HuH-7 (cell line): ENCODE measurements at places on chromosomes 6 and 20.
A peak's percentile ranks its signal among the peaks of the same experiment; 100 is the strongest.

- no peak for DNase-seq
These were observed 14.1 kb downstream of the TRMT6 start for GRCh38 chr20:5936238-5936637.

GRCh38 chr20:10478205-10478604, 43.1 kb downstream of the SLX4IP start:
- DNase-seq: no peak

DNA sequence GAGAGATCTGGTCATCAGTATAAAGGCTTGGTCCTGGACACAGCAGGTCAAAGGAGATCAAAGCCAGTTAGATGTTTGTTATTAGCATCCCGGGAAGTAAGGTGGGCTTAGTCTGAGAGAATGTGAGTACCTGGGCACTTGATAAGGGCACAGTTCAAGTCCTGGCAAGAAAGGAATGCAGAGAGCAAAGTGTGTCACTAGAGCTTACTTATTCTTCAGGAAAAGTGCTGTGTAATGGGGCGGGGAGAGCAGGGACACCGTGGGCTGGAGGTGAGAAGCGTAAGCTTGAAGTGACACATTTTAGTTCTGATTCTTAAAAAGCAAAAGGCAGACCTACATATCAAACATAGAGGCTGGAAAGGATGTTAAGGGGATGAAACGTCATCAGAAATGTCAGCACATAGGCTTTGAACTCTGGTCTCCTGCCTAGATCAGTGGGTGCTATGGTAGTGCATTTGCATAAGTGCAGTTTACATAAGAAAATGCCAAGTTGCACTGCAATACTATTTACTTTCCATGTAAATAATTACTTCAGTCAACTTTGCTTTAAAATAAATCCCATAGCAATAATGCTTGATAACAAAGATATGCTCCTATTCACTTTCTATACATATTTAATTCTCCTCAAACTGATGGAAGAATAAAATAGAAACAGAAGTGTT, 2.6 kb downstream of the SAMD5 start:
- no peak for DNase-seq

DNA sequence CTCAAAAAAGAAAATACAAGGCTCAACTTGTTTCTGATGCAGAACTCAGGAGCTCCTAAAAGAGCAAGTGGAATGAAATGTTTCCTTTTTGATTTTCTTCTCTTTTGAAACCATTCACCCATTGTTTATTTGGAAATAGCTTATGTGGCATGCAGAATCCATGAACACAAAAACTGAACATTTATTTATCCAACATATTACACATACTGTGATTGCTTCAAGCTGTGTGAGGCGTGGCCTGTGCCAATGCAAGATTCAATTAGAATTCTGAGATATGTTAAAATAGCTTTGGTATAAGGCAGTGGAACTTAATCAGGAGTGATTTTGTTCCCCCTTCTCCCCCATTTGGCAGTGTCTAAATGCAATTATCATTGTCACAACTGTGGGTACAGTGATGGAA, 45.9 kb upstream of the CARMIL1 start:
- DNase-seq: no peak

DNA sequence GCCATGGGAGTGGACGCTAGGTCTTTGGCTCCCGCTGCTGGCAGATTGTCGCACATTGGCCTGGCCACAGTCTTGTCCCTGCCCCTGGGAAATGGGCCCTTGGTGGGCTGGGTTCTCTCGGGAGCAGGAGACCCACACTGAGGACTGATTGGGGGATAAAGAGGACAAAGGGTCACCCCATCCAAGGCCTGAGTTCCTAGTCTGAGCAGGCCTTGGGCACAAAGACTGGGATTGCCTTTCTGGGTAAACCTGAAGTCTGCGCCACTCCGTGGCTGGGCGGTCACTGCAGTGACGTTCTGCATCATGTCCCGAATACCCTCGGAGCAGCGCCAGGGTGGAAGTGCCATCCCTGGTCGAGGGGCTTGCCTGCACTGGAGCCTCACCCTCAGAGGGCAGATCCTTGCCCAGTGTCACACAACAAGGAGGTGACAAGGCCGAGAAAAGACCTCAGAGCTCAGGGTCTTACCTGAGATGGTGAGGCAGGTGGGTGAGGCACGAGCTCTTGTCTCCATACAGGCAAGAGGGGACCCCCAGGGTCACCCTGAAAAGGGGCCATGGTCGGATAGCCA, 36.1 kb upstream of the ZBP1 start:
- DNase-seq: peak; percentile 17

- DNase-seq: peak; percentile 73
These were observed 517 bp downstream of the ACTL10 start for GRCh38 chr20:33667245-33667675.

DNA sequence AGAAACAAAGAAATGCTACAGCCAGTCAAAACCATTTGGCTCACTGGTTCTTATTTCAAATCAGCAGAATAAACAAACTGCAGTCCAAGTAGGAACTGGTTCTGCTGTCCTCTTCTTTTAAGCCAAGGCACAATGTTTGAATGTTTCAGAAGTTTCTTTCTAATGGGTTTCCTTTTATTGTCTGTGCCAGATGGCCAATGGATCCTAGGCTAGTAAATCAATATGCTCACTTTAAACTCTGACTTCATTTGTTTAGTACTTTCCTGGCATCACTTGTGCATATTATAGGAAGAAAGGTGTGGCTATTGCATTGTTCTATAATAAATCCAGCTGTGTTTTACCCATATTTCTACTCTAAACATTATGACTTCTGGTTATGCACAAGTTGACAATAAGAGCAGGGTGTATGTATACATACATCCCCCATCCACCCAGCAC, 99.7 kb upstream of the PLCB4 start:
- no peak for DNase-seq

DNA sequence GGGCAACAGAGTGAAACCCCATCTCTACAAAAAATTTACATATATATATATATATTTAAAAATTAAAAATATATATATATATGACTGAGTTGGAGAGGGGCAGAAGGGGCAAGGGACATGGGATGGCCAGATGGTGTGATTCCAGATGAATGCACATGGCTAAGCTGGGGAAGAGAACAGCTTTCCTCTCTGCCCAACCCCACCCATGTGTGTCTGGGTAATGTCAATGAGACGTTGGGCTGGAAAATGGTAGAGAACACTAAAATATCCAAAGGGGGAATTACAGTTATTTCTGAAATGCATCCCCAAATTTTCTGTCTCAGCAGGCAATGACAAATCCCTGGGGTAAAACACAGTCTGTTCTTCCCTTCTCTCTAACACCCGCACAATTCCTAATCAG, 31.2 kb upstream of the CCND3 start:
- no peak for DNase-seq

GRCh38 chr6:79441192-79441591, 96.0 kb downstream of the LCA5 start:
- no peak for DNase-seq
